ENCODE measurements at places on chromosomes 12 and 14.

- no peak for DNase-seq
Observed at GRCh38 chr12:119885549-119885948, 8.4 kb upstream of the CIT start.

GRCh38 chr14:64722842-64723447, 18.7 kb downstream of the PLEKHG3 start:
- no peak for DNase-seq

- no peak for DNase-seq
Observed at GRCh38 chr12:9143137-9143536, 27.4 kb upstream of the A2M start.

DNA sequence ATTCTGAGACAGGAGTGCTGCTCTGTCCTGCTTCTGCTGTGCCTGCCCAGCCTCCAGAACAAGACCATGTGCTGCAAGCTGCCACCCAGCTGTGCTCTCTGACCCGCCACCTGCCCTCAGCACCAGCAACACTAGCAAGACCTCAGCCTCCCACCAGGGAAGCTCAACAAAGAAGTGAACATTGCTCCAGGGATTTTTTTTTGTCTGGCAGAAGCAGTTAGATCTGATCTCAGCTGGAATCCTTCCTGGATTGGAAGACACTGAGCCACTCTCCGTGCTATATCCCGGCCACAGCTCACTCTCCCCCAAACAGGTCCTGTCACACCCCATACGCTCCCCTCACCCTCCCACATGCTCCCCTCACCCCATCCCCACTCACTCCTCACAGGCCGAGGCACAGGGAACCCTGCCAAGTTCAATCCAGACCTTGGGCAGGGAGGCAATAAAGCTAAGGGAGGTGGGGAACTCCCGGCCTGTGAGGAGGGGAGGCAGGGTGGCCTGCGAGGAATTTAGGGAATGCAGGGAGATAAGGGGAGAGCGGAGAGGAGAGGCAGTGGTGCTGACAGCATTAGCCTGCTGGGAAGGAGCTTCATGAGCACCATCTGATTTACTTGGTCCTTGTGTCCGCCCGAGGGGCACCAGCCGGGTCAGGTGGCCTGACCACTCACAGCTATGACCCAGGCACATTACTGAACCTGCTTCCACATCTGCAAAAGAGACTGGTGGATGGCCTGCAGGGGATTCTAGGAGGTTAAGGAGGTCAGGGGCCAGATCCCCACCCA, 29.7 kb downstream of the CCDC85C start:
- DNase-seq = peak; percentile 94

- DNase-seq = no peak
Observed at GRCh38 chr14:30006695-30007094, 79.0 kb upstream of the PRKD1 start.

DNA sequence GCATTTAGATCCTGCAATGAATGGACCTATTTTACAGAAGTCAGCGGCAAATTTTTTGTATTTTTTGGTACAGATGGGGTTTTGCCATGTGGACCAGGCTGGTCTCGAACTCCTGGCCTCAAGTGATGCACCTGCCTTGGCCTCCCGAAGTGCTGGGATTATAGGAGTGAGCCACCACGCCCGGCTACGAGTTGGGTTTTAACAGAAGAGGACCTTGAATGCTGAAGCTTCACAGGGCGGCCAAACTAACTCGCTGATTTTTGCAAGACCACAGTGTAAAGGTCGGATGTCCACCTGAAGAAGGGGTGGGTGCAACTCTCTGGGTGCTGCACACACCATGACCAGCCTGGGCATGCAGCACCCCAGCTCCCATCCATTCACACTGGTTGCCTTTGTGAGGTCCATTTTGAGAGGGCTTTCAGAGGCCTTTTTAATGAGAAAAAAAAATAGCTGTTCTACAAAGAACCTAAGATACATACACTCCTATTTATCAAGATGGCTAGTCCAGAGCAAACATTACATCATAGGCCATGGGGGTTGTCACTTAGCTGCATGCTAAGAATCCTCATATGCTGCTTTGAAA, 21.6 kb upstream of the CDK2AP1 start:
- no peak for DNase-seq

DNA sequence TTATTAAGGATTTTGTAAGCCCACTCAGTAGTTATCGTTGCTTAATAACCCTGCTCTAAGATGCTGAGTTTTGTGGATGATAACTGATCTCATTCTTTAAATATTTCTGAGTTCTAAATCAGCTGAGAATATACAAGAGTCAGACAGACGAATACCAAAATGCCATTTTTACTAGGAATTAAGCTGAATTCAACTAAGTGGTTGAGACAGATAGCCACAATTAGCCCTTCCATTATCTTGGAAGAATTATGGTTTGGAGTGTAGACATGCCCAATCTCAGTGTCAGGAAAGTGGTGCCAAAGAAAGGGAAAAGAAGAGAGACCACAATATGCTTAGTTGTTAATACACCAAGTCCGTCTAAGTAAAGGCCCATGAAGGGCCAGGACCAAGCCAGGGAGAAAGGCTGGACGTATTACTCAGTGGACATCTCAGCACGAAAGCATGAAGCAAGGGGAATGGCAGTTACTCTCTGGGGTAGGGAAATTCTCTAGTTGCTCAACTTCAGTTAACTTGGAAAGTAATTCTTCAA, 58.6 kb downstream of the KCNA5 start:
- DNase-seq = no peak

DNA sequence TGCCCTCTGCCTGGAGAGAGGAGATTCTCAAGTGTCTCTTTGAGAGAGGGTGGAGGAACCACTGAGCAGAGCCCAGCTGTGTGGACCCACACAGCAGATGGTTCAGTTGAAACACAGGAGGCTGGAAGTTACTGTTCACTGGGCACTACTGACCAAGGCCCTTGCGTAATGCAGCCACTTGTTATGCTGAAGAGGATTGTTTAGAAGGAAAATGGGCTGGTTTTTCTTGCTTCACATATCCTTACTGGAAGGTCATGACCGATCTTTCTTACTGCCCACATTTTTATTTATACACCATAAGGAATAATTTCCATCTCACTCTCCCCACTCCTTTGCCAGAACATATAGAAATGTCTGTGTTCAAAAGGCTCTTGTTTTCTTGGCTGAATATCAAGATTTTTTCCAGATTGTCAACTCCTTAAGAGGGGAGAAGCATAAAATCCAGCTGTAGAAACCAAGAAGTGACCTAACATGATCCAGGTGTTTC, 375.1 kb upstream of the DDHD1 start:
- DNase-seq = no peak

GRCh38 chr14:21668377-21668776, 5.2 kb downstream of the OR4E1 start:
- peak; percentile 87 for DNase-seq

DNA sequence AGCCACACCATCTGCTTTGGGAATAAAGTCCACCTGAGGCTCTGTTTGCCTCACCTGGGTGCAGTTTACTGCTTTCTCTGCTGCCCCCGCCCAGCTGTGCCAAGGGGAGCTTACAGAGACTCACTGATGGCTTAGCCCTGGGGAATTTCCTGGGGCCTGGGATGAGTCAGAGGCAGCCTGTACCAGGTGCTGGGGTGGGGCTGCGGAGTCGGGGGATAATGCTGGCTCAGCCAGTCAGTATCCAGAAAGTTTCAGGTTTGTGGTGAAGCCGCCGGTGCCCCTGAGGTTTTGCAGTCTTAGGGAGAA, 22.3 kb downstream of the PLEKHG3 start:
- no peak for DNase-seq

DNA sequence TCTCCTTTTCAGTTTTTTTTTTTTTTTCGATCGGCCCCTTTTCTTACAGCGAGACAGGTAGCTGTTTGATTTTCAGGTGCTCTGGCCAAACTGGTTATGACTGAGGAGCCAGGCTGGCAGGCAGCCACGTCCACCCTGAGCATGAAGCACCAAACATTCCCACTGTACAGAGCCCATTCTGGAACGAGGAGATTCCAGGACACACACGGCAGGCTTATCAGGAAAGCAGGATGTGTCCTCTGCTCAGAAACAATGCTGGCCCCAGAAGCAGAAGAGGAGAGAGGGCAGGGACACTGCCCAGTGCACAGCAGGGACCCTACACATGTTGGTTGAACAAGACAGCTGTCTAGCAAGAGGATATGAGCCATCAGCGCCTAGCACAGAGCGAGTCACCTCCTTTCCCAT, 3.7 kb upstream of the KRT2 start:
- DNase-seq = no peak

DNA sequence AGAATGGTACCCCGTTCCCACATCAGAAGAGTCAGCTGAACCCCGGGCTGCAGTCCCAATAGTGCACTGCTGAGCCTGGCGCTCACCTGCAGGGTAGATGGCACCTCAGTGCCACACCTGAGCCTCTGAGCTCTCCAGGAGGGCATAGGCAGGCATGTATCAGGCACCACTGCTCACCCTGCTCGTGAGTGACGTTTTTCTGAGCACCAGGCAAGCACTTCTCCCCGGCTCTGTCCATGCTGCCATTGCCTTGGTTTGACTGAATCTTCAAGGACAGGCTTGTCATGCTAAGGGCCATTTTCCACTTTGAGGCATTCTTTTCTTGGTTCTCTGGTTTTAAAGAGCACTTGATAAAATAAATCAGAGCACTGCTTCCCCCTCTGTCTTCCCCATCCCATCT, 161.6 kb upstream of the PRMT8 start:
- no peak for DNase-seq

GRCh38 chr12:5715021-5715420, 230.0 kb downstream of the ANO2 start:
- no peak for DNase-seq
